Activated naive CD8-positive, alpha-beta T cell treated with anti-CD3 and anti-CD28 coated beads, Interleukin-2, amount 50 U/mL, for 24 hours (primary cell): ENCODE measurements at places on chromosomes 1 and 21.

DNA sequence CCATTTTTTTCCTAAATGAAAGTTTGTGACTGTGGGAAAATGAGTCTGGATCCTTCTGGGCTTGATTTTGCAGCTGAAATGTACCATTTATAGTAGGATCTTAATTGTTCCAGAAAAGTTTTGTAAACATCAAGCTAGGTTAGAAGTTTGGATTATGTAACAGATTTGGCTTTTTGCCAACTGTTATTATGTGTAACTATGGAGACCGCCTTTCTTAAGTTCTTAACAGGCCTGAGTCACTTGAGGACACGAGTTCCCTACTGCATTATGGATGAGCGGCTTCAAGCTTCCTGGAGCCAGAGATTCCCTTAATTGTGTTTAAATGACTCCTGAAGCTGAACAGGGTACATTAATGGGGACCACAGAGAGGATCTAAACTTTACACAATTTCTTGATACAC lies 22.2 kb downstream of the SLC25A33 start:
- no peak for DNase-seq

DNA sequence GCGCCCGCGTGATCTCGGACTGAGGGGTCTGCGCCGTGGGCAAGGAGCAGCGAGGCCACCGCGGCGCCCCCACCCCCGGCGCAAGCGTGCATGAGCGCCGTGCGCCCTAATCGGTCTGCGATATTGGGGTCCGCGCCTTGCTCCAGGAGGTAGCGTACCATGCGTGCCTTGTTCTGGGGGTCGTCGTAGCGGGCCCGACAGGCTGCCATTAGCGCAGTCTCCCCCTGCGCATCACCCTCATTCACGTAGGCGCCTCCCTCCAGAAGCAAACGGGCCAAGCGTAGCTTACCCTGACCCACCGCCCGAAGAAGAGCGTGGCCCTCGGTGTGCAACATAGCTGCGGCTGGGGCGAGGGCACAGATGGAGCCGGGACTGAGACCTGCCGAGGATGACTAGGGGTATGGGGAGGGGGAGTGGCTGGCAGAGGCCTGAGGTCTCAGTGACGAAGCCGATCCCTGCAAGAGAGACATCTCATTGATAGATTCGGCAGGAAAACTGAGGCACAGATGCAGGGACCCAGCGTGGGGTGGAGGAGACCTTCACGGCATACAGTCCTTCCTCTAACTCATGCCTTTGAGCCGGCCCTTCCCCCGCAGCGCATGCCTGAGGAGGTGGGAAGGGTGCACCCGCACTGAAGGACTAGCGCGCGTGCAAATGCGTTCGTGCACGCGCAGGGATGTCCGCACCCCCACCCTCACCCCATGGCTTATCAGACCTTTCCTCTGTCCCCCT lies 2.8 kb downstream of the ANKRD34A start:
- DNase-seq = peak; percentile 69

- no peak for DNase-seq
Measured at GRCh38 chr1:114075105-114075504, 78.6 kb downstream of the SYT6 start.

- no peak for DNase-seq
Measured at GRCh38 chr1:109668123-109668775, 392 bp downstream of the GSTM2 start.

- peak; percentile 27 for DNase-seq
Measured at GRCh38 chr1:228647523-228648444, 87.5 kb upstream of the RHOU start.

DNA sequence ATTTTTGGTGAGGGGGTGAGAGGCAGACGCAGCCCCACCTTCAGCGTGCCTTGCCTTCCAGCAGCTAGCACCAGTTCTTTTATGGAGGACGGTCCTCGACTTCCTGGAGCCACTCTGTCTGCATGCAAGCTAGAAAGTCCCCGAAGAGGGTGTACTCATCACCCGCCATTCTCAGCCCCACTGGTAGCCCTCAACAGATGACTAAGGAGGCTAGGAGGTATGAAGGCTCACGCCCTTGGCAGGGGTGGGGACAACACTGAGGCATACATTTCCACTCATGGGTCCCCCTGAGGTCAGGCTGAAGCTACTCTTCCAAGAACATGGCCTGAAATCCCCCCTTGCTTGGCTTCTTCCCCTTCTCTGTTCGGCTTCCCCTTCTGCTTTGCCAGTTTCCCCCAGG lies 8.9 kb upstream of the PTPRF start:
- no peak for DNase-seq
